ENCODE measurements at places on chromosomes 1 and 21. TPM values are rescaled to one million over a fixed set of nuclear protein-coding genes. Genes with fewer than 3 reads are reported as not detected.

NR5A2 gene
- total RNA-seq: 8.1 TPM

LAPTM5 gene
- 424 TPM for total RNA-seq

KRTAP20-1 gene
- total RNA-seq: not detected

OR2T29 gene
- total RNA-seq: not detected

GRCh38 chr1:62407398-62408009 is 29.3 kb upstream of the USP1 start:
- DNase-seq: no peak

GRCh38 chr1:94039514-94039870 is 81.5 kb downstream of the ABCA4 start:
- DNase-seq: peak; percentile 81

DNA sequence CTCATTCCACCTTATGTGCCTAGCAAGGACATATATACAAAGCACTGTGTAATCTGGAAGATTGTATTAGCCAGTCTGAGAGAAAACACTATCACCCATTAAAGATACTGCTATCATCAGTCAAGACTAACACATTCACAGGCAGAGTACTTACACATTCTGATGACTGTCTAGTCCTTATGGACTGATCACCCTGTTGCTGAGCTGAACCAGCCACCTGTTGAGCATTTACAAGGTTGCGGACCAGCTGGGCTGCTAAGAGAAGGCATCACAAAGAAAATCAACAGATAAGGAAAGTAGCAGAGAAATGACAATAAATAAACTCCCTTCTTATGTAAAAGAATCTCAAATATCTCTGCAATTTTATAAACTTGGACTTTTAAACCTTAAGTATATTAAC is 30.8 kb downstream of the PRPF38A start:
- no peak for DNase-seq

DNA sequence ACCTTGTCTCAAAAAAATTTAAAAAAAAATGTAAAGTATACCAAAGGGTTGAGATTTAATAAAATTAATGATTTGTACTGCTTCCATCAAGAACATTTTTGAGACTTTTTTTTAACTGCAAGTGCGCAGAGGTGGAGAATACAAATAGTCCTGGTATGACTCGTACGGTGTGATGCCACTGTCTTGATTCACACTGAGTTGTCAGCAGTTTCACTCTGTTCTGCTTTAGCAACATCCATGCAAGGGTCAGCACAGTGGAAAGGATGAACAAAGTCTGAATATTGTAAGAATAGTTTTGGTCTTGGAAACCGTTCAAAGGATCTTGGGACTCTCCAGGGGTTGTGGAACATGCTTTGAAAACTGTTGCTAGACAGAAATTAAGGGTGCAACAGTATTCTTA is 40.2 kb downstream of the EXO1 start:
- DNase-seq: no peak

- DNase-seq: no peak
These were observed 67.3 kb upstream of the CNTN2 start for GRCh38 chr1:204975568-204976235.

GRCh38 chr1:236064674-236065508 is at the start of gene NID1:
TSS of gene NID1 (minus strand) at chr1:236065090. CDS start at chr1:236065079, 11 bp downstream.
- DNase-seq: peak; percentile 79

DNA sequence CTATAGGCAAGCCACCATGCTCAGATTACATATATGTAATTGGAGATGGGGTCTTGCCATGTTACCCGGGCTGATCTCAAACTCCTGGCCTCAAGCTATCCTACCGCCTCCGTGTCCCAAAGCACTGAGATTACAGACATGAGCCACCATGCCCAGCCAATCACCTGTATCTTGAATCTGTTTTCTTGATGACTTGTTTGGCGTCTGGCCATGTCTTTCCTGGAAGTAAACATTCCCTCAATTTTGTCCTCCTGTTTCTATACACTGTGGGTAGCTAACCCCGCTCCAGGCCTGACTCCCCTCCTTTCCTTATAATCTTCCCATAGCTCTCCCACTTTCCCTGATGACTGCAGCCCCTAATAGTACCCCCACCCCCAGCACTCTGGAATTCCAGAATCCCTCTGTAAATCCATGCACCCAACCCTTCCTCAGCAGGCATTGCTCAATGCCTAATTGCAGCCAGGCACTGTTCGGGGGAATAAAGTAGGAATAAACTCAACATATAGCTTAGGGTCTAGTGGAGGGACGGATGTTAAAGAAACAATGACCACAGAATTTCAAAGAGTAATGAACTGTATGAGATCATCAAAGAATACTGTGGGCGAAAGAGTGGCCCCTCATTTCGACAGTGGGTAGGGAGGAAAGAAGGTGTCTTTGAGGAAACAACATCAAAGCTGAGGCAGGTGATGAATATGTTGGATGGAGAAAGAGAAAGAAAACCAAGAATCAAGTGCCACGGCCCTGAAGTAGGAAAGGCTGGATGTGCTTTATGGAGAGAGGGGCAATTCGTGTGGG is 161.5 kb downstream of the ADSS2 start:
- DNase-seq: no peak

DNA sequence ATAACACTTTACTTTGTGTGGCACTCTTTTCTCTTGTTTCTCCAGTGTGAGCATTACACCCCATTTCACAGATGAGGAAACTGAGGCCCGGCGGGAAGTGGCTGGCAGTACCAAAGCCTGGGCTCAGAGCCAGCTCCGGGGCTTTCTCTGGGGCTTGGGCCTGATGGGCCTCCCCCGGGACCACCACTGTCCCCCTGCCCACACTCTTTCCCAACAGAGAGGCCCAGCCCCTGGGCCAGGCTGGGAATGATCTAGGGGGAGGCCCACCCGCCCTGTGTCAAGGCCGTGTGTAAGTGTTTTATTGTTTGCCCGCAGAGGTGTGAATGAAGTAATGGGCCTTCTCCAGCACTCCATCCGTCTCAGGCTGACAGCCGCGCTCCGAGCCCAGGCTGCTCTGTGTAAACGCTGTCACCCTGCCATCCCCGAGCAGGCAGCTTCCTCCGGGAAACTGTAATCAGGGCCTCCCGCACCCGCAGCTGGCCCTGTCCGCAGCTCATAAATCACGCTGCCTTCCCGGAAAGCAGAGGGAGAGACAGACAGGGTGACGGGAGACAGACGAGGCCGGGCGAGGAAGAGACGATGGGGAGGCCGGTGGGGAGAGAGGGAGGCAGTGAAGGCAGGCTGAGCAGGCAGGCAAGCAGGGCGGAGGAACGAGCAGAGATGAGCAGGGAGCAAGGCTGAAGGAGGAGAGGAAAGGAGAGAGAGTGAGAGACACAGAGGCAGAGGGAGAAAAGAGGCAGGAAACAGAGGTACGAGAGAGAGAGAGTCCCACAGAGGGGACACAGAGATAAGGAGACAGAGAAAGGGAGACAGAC is 109.7 kb upstream of the ZBTB40 start:
- DNase-seq: no peak

GRCh38 chr1:39917825-39918224 is 16.1 kb upstream of the MYCL start:
- no peak for DNase-seq

DNA sequence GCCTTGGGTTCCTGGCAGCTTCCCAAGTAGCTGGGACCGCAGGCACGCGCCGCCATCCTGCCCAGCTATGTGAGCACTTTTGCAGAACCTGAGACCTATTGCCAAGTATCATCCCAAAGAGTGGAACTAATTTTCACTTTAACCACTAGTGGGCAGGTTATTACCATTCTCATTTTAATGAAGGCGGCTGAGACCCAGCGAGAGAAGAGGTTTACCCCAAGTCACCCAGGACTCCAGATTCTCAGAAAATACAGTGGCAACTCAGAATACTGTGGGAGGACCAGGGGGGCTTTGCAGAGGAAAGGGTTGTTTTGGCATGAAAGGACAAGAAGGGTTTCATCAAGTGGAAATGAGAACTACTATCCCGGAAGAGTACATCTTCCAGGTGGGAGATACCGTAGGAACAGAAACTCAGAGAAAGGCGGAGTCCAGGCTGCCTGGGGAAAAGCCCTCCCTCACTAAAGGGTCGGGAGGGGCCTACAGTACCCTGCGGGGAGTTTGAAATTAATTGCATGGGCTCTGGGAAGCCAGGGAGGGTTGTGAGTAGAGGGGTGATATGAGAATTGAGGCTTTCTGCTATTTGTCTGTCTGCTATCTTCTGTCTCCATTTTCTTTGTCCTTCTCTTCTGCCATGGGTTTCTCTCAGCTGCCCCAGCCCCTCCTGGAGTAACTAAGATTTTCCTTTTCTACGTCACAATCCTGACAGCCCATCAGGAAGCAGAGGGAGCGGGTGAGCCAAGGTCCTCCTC is 7.2 kb upstream of the SEMA4A start:
- peak; percentile 83 for DNase-seq

- DNase-seq: no peak
These were observed 119.6 kb downstream of the IER5 start for GRCh38 chr1:181208083-181208482.

DNA sequence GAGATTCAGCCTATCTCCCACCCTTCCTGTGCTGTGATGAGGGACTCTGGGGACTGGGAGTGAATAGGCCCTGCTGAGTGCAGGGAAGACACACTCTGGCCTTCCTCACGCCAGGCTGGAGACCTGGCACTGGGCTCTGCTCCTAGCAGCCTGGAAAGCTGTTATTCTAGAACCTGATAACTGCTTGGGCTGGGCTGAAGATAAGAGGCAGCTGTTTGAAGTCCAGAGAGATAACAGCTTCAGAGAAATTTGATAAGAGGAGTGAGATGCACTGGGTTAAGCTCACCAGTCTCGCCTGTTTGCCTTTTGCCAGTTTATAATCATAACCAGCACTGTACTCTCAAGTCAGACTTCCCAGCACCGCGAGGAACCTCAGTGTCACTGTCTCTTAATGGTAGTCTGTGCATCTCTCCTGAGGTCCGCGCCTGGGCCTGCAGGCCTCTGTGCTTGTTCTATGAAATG is 46.6 kb upstream of the GPR37L1 start:
- DNase-seq: no peak

- no peak for DNase-seq
These were observed 260.0 kb downstream of the FMN2 start for GRCh38 chr1:240351690-240352089.

Data from upper lobe of right lung (tissue), 1 donor.